ENCODE measurements at places on chromosomes 11 and 22. TPM values are rescaled to one million over a fixed set of nuclear protein-coding genes. Genes with fewer than 3 reads are reported as not detected.

Gene P2RX6
- not detected for total RNA-seq

Gene GSTT2B
- 3.0 TPM for total RNA-seq

Gene MIOX
- total RNA-seq, result not detected

Gene FZD4
- 103 TPM for total RNA-seq

Gene PRR33
- total RNA-seq, result not detected

Gene MFRP
- 0.39 TPM for total RNA-seq

Gene TUBA8
- total RNA-seq, result 1.8 TPM

Gene SLC22A25
- total RNA-seq, result not detected

GRCh38 chr11:68120273-68121066 is 718 bp downstream of the CHKA start:
- DNase-seq, result no peak

DNA sequence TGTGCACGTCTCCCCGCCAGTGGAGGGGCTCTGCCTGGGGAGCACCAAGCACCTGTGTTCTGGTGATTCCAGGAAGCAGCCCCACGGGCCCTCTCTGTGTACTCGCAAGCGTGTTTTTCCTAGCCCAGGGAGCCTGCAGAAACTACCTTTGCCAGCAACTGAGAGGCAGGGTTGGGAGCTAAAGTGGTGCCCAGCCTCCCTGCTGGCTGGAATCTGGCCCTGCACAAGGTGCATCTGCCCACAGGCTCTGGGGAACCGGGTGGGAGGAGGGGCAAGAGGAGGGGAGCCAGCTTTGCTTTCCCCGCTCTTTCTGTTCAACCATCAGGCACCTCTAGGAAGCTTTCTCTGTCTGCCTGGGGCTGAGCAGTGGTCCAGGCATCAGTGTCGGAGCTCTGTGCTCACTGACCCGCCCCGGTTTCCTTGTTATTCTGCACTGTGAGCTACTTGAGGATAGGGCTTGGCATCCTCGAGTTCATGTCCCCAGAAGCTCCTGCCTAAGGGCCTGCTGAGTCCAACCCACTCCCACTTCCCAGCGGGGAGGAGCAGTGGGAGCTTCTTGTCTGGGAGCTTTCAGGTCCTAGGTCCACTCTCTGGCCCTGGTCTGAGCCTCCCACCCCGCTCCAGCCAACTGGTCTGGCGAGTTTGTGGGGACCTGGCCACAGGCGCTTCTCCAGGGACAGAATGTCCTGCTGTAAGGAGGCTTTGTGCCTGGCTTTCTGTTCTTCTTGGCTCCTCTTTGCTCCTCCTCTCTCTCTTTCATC is 14.9 kb downstream of the DAGLA start:
- no peak for DNase-seq

DNA sequence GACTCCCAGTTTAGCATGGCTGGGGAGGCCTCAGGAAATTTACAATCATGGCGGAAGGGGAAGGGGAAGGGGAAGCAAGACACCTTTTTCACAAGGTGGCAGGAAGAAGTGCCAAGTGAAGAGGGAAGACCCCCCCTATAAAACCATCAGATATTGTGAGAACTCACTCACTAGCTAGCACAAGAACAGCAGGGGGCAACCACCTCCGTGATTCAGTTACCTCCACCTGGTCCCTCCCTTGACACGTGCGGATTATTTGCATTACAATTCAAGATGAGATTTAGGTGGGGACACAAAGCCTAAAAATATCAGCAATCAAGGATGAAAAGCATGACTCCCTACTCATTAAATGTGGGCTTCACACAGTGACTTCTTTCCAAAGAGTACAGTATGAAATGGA is 155.0 kb upstream of the CCDC90B start:
- DNase-seq, result no peak

DNA sequence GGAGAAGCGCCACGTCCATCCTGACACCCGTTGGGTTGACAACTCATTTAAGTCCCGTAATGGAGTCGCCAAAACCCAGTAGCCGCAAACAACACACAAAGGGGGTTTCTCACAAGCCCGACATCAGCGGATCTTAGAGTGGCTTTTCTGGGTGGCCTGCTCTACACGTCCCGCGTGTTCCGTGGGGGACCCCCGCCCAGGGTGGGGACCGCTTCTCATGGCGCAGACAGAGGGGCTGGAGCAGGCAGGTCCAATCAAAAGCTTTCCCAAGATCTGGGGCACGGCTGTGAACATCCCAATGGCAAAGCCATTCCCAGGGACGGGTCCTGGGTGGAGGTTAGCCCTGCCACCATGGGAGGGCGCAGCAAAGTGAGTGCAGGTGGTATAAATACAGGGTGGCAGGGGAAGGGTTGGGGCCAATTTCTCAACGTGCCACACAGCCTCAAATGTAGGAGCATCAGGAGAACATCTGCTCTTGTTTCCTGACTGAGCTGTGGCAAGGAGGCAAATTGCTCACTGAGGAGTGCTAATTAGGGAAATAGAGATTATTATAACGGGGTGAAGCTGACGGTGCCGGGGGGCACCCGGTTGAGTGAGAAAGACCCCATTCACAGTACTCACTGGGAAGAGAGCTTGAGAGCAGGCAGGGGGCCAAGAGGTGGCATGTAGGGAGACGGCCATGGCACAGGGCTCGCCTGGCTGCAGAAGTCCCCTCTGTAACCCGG is 1447.2 kb downstream of the TBC1D22A start:
- no peak for DNase-seq

GRCh38 chr11:46247090-46247489 is 30.4 kb upstream of the CREB3L1 start:
- DNase-seq, result no peak

- no peak for DNase-seq
Measured at GRCh38 chr11:121552154-121552553, 99.4 kb upstream of the SORL1-AS1 start.

DNA sequence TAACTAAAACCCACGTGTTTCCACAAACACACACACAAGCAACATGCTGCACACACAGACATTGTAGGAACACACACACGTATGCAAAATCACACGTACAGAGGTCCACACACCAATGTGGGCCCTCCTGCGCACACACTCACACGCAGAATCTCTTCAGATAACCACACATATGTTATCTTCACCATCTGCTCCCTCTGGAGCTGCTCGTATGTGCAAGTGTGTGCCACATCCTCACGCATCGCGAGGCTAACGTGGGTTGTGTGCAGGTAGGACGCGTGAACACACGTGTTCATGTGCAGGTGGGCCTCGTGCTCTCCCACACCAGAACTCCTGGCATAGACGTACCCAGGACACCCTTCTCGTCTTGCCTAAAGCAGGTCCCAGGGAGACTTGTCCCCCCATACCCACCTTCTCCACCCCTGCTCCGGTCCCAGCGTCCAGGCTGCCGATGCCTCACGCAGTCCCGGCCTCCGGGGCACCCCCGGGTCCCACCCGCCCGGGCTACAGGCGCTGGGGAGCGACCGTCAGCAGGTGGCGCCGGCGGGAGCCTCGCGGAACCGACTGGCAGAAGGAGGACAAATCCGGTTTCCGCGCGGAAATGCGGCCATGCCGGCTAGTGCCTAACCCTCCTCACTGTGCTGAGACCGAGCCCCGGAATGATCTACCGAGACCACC is 10.3 kb upstream of the IGSF9B start:
- no peak for DNase-seq

- DNase-seq, result no peak
Measured at GRCh38 chr11:130631119-130631518, 182.7 kb downstream of the ADAMTS15 start.

DNA sequence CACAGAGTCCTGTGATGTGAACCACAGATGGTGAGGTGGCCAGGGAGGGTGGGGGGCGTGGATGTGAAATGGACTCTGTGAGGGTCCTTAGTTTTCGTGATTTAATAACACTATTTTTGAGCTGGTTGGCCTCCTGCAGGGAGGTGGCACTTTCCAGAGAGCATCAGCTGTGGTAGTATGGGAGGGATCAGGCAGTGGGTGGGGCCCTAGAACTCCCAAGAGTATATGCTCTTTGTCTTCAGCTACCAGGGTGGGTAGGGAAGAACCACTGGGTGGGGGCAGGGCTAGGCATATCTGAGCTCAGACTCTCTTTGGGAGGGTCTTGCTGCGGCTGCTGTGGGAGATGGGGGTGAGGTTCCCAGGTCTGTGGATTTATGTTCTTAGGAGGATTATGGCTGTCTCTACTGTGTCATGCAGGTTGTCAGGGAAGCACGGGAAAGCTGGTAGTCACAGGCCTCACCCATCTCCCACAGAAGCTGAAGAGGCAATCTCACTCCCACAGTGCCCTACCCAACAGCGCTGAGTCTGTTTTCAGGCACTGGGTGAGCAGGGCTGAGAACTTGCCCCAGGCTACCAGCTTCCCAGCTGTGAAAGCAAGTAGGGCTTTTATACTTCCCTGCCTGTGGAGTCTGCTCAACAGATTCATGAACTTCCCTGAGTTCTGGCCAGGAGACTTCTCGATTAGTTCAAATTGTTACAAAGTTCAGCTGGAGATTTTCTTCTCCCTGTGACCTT is 47.9 kb upstream of the SNX19 start:
- DNase-seq, result no peak

GRCh38 chr22:28741200-28741784 is 328 bp downstream of the CHEK2 start:
- no peak for DNase-seq

- no peak for DNase-seq
Measured at GRCh38 chr11:66321606-66322005, 4.8 kb upstream of the CD248 start.

DNA sequence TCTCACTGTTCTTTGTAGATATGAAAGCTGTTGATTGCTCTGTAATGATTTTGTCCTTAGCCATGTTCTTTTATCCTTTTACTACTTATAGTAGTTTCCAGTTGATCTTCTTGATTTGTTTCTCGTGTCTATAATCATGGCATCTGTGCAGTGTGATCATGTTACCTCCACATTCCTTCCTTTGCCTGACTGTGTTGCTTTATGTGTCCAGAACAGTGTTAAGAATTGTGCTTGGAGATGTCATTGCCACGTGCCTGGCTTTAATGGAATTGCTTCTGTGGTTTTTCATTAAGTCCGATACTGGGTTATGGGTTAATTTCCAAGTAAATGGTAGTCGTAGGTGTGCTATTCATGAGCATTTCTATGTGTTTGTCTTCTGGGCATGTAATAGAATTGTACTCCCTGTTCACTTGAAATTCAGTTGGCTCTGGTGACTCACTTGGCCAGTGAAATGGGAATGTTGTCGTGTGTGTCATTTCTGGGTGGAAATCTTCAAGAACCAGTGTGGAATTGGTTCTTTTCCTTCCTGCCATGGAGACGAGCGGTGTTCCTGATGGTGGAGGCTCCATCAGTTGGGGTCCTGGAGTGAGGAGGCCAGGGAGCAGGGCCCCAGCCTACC is 6.8 kb downstream of the GTSE1 start:
- DNase-seq, result no peak

- DNase-seq, result no peak
Measured at GRCh38 chr11:119626871-119627270, 102.1 kb downstream of the NECTIN1 start.

GRCh38 chr11:125235071-125235471 is 70.5 kb downstream of the PKNOX2 start:
- no peak for DNase-seq

GRCh38 chr11:67670316-67671210 is 3.9 kb downstream of the ALDH3B2 start:
- no peak for DNase-seq

DNA sequence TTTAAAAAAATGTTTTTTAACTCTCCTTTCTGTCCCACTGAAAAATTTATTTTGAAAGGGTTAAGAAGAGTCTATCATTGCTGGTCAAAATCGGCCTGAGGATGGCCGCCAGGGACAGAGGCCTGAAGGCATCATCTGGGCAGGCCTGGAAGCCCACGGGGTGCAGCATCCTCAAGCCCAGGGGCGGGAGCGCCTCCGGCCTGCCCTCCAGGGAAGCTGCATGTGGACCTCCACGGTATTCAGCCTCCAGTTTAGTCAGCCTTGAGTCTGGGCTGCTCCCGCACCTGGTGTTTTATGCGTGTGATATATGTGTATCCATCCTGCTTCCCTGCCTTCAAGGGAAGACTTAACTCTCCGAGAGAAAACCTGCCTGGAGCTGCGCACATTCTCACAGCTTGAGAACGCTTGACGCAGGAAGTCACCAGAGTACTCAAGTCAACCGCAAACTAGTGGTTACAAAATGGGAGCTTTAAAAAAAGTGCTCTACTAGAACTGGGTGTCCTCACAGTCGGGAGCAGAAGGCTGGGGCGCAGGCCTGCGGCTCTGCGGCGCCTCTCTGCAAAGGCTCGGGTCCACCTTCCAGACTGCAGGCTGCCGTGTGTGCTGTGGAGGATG is 13.6 kb upstream of the BID start:
- DNase-seq, result no peak

- DNase-seq, result no peak
Measured at GRCh38 chr22:43955883-43956782, 891 bp downstream of the SAMM50 start.

- no peak for DNase-seq
Measured at GRCh38 chr22:20013382-20013871, 3.2 kb downstream of the ARVCF start.

All from glomerular endothelial cell (primary cell).